ENCODE measurements at places on chromosomes 11 and 22.

DNA sequence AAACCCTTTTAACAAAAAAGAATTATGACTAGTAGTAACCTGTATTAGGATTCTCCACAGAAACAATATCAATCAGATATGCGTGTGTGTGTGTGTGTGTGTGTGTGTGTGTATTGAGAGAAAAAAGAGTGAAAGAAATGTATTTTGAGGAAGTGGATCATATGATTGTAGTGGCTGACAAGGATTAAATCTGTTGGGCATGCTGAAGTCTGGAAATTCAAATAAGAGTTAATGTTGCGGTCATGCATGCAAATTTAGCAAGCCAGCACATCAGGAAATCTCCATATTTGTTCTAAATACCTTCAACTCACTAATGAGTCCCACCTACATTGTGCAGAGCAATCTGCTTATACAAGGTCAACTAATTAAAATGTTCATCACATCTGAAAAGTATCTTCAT is 46.8 kb upstream of the IGLL5 start:
- no peak for DNase-seq

- peak; percentile 51 for DNase-seq
Measured at GRCh38 chr11:108069947-108070346, 51.4 kb upstream of the ACAT1 start.

DNA sequence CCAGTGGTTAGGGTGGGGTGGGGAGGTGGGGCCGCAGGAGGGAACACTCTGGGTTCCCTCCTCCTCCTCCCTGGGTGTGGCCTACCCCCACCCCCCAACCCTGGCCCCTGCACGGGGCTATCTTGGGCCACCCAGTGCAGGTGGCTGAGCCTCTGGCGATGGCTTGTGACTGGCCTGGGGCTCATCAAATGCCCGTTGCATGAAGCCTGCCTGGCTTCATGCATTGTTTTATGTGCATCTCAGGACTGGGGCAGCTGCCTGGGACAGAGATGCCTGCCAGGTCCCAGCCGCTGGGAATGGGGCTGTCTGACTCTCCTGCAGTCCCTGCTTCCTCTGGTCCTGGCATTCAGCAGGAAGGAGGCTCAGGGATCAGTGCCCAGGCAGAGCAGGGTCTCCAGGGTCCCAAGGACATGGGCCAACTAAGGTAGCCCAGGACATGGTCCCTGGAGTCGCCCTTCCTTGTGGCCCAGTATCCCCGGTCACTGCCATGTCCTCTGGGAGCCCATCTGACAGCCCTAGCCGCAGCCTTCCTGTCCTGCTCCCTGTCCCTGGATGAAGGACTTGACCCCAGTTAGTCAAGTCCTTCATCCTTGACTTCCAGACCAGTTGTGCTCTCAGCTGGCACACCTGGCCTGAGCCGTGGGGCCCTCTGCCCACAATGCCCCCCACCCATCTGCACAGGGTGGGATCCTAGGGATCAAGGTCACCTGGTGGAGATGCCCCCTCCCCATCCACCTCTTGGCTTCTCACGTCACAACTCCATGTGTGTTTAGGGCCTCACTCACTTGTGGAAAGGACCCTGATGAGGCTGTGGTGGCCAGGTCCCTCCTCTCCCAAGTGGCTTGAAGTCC is 112.1 kb upstream of the FGF3 start:
- DNase-seq: no peak

- no peak for DNase-seq
Measured at GRCh38 chr11:10752061-10752460, 1.0 kb downstream of the CTR9 start.

DNA sequence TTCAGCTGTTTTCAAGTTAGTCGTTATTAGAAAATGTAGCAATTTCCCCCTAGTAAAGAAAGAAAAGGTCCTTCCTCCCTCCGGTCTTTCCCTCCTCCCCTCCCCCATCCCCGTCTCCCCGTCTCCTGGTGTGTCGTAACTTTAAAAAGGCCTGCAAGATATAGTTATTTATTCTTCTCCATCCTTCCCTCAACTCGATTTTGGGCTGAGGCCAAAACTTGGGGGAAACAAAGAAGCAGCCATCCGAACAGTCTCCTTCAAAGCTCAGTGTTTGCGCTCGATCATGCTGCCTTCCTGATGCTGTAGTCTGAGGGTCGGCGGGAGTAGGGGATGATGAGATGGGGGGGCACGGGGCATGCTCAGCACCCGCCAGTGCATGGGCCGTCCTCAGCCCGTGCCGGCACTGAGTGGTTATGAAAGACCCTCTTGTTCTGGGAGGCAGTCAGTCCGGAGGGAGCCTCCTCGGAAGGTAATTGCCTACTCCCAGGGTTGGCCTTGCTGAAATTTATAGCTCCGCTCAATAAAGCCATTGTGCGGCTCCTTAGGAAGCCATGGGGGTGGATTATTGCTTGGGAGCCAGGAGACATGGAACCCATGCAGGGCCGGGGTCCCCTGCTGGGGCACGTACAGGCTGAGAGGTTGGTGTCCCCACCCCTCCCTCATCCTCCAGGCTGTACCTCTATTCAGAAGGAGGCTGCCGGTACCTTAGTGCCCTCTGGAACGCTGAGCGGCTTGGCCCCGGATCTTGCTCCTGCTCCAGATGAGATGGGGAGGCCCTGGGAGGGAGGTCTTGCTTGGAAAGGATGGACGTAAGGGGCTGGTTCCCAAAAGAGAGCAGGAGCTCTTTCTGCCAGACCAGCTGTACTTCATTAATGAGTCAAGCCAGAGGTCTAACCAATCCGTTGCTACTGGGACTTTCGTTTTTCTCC is 212.7 kb upstream of the CADM1 start:
- no peak for DNase-seq
